ENCODE measurements at places on chromosomes 7 and 10.

- DNase-seq, result no peak
Measured at GRCh38 chr7:50835156-50835555, 52.5 kb upstream of the GRB10 start.

DNA sequence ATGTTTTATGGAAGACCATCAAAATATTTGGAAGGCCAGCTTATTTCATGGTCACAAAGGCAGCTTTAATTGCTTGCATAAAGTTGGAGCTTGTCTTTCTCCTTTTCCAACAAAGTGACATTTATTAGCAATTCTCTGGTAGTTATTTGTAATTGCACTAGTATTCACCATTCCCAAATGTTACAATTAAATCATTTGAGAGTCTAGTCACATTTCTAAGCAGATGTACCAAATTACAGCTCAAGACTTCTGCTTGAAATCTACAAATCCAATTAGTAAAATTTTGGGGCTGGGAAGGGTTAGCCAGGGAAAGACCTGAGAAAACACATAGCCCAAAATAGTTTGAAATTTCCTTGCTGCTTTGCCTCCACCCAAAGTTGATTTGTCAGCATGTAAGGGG, 376.1 kb upstream of the LRGUK start:
- DNase-seq, result no peak

DNA sequence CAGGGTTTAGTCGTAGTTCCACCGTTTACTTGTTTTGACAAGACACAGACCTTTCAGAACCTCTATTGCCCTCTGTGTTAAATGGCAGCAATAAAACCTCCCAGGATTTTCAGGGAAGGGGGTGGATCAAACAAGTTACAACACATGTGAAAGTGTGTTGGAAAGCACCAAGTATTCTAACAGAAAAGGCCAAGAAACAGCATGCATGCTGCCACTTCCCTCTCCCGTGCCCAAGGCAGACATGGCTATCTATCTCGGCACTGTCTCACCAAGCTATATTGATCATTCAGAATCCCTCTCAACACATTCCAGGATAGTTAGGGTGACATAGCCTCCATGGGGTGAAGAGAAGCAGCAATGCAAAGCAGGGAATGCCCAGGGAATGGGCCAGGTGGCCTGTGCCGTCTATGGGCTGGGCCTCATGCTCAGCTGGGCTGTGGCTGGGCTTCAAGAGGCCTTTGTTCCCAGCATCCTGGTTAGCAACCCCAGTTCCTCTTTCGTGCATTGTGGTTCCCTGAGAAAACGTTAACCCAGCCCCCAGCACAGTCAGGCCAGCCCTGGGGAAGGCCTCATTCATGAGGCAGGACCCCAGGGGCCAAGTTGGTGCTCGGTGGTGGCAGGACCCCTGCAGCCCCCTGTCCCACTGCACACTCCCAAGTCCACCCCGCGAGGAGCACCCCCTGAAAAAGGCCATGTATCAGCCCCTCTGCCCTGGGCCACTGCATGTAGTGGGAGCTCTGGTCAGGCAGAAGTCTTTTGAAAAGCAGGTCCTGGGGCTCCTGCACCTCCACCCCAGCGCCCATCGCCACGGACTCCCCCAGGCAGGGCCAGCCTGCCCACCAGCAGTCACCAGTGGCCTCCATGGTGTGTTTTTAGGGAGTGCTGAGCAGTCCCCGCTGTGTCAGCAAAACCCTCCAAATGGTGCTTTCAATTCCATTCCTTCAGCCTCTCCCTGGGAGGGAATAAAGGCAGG, 25.5 kb downstream of the VSIR start:
- no peak for DNase-seq

DNA sequence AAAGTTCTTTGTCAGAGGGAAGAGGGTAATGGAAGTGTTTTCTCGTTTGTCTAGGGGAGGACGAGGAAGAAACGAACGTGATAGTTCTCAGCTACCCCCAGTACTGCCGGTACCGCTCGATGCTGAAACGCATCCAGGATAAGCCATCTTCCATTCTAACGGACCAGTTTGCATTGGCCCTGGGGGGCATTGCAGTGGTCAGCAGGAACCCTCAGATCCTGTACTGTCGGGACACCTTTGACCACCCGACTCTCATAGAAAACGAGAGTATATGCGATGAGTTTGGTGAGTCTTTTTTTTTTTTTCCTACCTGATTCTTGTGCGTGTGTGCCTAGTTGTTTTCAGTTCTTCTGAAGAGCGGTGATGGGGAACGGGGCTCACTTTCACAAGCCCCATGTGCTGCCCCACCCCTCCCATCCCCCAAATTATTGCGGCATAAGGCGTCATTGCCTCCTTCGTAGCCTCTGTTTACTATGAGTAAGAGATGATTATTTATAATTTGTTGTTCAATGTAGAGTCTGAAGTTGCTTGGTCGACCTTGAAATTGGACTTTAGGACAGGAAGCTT, 98.6 kb downstream of the ARID5B start:
- DNase-seq, result no peak

DNA sequence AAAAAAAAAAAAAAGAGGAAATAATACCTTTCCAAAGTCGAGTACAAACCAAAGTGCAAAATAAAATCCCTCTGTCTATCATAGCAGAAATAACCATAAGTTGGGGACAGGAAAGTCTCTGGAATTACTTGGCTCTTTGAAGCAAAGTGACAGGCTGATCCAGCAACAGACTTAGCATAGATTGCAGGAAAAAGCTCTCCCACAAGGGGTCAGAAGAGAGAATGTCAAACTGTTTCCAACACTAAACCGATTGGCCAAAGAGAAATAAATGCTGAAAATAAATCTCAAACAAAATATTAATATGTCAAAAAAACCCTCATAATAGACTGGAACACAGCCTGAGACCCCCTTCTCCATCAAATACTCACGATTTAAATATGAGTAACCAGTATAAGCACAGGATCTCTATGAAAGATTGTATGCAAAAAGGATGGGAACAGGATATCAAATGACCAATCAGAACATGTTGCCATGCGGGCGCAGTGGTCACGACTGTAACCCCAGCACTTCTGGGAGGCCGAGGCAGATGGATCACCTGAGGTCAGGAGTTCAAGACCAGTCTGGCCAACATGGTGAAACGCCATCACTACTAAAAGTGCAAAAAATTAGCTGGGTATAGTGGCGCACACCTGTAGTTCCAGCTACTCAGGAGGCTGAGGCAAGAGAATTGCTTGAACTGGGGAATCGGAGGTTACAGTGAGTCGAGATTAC, 1000.7 kb upstream of the LRRN3 start:
- no peak for DNase-seq

DNA sequence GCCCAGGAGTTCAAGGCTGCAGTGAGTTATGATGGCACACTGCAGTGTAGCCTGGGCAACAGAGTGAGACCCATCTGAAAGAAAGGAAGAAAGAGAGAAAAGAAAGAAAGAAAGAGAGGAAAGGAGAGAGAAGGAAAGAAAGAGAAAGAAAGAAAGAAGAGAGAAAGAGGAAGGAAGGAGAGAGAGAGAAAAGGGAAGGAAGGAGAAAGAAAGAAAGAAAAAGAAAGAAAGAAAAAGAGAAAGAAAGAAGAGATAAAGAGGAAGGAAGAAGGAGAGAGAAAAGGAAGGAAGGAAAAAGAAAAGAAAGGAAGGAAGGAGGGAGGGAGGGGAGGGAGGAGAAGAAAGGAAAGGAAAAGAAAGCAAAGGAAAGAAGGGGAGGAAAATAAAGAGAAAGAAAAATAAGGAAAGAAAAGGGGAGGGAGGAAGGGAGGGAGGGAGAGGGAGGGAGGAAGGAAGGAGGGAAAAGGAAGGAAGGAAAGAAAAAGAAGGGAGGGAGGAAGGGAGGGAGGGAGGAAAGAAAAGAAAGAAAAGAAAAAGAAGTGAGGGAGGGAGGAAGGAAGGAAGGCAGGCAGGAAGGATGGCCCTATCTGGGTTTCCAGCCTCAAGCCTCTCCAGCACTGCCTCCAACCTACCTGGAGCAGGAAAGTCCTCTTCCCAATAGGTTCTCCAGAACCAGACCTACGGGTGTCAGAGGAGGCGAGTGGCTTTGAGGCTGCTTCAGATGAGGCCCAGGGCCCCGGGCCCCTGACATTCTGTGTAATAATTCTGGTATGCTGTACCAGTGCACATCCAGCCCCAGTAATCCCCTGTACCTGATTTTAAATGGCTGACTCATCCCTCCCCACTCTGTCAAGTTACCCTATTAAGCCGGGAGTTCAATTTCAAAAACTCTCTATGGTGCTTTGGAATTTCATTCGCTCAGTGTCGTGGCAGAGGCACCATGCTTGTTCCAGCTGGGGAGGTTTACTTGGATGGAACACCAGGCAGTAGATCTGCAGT, 6.8 kb upstream of the PARD3 start:
- DNase-seq, result no peak

DNA sequence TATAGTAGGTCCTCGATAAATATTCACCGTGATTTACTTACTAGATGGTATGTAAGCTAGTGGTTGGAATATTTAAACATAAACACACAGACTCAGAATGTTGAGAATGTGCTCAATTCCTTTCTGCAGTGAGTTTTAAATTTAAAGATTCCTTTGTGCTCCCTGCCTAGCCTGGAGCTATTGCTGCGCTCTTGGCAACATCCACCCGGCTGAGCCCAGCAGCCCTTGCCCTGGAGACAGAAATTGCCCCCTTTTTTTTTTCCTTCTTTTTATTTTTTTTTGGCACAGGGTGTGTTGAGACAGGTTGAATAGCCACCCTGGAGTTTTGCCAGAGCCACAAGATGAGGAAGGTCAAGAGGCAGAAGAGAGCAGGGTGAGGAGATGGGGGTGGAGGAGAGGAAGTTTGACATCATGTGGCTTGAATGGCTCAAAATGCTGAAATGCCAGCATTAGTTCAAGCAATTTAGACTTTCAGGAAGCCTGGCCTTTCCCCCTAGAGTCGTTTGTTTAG, 180.8 kb downstream of the PRKCQ start:
- no peak for DNase-seq

Measured in upper lobe of right lung (tissue), 1 donor.